ENCODE measurements at places on chromosomes 7 and 10.

DNA sequence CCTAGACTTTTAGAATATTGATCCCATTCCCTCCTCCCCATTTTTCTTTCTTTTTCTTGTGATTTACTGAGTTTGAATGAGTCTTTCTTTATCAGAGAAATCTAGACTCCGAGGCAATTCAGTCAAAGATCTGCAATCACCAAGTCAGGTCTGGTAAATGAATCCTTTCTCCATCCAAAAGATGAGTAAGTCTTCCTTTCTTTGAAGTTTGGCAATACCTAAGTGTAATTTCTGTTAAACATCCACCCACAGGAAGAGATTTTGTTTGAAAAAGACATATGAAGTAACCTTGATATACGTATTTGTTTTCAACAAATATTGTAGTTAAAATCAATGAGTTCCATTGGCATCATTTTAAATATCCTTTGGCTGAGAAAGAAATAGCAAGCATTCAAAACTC is 58.3 kb downstream of the SLC39A12 start:
- DNase-seq = no peak

GRCh38 chr7:28510026-28510369 is 97.7 kb downstream of the CREB5 start:
- no peak for DNase-seq

- no peak for DNase-seq
These were observed 154.1 kb upstream of the MTPN start for GRCh38 chr7:136131304-136131630.

- DNase-seq = no peak
These were observed 991.5 kb downstream of the NRG3 start for GRCh38 chr10:82866424-82867020.

DNA sequence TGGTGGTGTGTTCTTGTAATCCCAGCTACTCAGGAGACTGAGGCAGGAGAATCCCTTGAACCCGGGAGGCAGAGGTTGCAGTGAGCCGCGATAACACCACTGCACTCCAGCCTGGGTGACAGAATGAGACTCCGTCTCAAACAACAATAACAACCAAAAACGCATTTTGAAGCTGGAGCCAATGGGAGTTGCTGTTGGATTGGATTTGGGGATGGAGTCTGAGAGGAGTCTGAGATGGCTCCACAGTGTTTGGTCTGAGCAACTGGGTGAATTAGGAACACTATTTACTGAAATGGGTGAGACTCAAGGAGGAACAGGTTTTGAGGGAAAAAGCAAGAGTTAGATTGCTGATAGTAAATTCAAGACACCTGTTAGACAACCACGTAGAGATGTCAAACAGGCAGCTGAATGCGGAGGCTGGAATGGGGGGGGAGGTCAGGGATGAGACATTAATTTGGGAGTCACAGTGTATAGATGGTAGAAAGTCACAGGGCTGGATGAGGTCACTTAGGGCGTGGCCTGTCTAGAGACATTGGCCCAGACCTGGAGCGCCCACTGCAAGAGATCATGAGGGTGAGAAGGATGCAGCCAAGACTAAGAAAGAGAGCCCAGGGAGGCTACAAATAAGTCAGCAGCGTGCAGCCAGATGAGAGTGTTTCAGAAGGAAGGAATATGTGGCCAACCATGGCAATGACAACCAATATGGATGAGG is 56.4 kb downstream of the CYCS start:
- DNase-seq = no peak

DNA sequence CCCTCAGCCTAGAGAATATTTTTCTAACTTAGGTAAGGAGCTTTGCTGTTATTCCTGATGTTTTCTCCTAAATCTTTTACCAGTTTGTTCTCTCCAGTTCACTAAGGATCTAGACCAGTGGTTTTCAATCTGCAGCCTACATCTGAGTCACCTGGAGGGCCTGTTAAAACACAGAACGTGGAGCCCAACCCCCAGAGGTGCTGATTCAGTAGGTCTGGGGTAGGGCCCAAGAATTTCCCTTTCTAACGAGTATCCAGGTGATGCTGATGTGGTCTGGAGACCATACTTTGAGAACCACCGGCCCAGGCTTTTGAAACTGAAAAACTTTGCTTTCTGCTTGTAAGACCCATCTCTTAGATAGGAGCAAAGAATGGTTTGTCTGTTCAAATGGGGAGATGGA is 51.2 kb upstream of the KMT2E start:
- DNase-seq = no peak

- DNase-seq = no peak
These were observed 3.5 kb upstream of the MGAM start for GRCh38 chr7:141992156-141992555.

DNA sequence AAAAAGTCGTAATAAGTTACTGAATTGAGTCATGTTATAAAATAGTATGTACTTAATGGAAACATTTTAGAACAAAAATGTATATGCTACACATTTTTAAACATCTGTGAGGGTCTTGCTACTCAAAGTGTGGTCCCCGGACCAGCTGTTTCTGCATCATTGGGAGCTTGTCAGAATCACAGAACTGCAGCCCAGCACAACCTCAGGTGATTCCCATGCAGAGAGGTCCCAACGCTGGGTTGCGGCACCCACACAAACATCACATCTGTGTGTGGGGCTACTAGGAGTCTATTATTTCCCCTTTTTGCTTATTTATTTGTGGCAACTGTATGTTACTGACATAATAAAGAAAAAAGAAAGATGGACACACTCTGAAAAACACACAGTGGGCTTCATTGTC is 146.6 kb downstream of the BMS1 start:
- DNase-seq = no peak
